Urothelium cell line (cell line): ENCODE measurements at places on chromosomes 5 and 9.
A peak's percentile ranks its signal among the peaks of the same experiment; 100 is the strongest.

GRCh38 chr5:52657247-52657645 lies 130.5 kb upstream of the ITGA1 start:
- DNase-seq: peak; percentile 18

DNA sequence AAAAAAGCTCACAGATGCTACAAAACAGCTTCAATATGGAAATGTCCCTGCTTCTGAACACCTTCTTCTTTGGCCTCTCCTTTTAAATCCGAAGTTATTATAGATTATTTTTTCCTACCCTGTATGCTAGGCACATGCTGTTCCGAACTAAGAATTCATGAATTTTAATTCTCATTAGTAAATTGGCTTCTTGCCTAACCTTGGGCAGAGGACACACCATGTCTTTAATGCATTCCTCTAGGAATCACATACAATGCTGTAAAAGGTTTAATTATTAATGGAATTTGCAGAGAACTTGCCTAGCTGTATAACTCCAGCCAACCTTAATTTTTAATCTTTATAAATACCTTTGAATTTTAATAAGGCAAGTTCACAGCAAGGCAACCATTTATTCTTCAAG lies 234.4 kb downstream of the NTRK2 start:
- no peak for DNase-seq

DNA sequence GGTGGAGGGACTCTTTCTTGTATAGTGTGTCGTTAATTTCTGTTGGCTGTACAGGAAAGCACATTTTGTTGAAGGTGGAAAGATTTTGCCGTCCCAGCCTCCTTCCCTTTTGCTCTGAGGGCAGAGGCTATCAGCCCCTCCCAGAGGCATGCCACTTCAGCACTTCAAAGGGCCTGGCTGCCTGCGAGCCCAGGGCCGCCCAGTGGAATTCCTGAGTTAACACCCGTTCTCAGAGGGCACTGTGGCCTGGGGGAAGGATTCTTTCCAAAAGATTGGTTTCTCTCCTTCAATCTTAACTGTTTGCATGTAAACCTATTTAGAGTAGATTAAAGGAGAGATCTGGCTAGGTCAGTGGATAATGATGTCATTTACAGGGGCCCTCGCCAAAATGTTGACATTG lies 238.6 kb downstream of the FANCC start:
- no peak for DNase-seq

GRCh38 chr5:115983519-115983918 lies 21.2 kb downstream of the LVRN start:
- no peak for DNase-seq

DNA sequence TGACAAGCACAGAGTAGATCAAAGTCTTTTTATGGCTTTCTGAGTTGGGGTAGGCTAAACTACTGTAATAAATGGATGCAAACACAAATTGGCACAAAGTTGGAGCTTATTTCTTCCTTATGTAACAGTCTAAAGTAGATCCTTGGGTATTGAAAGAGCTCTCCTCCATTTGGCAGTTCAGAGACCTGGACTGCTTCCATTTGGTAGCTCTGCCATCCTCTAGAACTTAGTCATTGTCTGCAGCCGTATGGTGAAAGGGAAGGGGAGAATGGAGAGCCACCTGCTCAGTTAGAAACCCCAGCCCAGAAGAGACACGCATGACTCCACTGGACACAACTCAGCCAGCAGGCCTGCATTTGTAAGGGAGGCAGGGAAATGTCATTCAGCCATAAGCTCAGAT lies 345.0 kb downstream of the DMAC1 start:
- no peak for DNase-seq
